Caco-2 (cell line): ENCODE measurements at places on chromosomes 5 and 9.
A peak's percentile ranks its signal among the peaks of the same experiment; 100 is the strongest.

GRCh38 chr9:14958989-14959388, 48.8 kb upstream of the FREM1 start:
- DNase-seq, result no peak

- no peak for DNase-seq
Observed at GRCh38 chr9:99732715-99733114, 89.0 kb upstream of the NR4A3 start.

- no peak for DNase-seq
Observed at GRCh38 chr5:7876867-7877266, 7.9 kb downstream of the MTRR start.

DNA sequence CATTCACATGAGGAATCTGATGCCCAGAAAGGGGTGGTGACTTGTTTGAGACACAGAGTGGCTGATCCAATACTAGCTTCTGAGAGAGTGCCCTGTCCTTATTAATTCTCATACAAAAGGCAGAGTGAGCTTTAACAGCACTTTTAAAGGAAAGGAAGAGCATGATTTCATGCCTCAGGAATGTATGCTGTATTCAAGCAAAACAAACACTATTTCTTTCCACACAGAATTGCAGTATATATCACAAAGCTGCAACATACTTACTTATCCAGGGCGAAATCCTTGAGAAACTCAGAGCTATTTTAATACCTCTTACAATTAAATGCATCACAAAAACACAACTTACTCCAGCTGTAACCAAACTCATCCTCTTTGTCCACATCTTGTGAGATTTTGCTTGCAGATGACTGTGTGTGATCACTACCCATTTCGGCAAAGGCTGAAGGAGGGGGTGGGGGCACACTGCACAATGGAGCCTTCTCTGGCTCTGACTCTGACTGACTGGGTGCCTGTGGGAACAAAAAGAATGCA, 139.8 kb downstream of the MPDZ start:
- no peak for DNase-seq

DNA sequence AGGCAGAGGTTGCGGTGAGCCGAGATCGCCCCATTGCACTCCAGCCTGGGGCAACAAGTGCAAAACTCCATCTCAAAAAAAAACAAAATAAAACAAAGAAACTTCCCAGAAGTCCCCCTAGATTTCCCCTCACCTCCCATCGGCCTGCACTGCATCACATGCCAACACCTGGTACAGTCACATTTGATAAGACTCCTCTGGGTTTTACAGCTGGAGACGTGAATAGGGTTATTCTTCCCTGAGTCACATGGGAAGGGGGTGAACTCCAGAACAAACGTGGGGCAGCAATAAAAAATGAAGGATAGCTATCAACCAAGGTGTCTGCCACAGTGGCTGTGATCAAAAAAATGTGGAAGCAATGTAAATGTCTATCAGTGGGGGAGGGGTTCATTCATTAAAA, 26.0 kb downstream of the SPRY4 start:
- DNase-seq, result no peak

DNA sequence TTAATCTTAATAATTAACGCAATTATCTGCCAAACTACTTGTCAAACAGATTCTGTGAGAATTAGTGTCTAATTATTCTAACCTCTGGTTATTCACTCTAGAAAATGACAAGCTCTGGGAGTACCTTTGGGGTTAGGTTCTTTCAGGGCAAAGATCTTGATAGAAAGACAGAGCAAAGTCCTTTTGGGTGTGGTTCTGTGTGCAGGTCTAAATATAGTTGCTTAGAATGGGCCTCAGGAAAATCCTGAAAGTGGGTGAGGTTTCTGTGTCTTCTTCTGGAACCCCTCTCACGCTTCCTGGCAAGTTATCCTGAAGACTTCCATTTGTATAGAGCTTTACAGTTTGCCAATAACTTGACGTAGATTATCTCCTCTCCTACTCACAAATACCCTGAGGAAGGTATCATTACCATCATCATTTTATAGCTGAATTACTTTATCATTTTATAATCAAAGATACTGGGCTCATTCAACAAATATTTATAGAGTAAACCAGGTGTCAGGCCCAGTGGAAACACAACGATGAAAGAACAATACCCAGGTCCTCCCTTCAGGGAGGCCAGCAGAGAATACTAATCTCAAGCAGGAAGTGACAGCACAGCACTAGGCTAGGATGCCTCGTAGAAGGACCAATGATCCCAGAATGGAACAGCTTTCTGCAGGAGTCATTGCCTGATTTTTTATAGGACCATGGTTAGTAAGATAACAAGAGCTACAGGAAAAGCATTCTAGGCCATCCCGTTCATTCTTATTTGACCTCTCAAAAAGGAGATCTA, 27.6 kb upstream of the LHFPL2 start:
- no peak for DNase-seq

DNA sequence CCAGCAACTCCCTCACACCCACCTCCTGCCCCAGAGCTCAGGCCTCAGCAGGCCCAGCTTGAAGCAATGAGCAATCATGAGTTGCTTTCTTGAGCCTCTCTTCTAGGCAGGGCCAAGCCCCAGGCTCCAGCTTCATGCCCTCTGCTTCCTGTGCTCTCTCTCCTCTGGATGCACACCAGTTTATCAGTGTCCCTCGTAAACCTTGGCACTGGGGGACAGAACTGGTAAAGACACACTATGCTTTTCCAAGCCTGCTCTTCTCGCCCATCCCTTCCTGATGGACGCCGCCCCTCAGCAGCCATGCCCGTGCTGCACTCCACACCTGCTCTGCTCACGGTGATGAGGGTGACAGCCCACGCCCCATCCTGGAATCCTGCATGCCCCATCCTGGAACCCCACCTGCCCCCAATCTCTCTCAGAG, 49.4 kb upstream of the ORM1 start:
- peak; percentile 75 for DNase-seq

DNA sequence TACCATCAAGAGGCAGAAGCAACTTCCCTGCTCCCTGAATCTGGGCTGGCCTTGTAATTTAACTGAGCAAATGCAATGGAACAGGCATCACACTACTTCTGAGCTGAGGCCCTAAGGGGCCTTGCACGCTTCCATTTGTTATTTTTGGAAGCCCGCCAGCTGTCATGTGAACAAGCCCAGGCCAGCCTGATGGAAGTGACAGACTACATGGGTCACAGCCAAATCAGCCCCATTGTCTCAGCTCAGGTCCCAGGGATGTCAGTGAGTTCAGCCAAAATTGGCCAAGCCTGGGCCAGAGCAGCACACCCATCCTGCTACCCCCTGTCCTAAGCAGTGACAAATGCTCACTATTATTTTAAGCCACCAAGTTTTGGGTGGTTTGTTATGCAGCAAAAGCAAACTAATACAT, 72.8 kb downstream of the PRRT1B start:
- no peak for DNase-seq

- no peak for DNase-seq
Observed at GRCh38 chr9:134728021-134728795, 86.6 kb downstream of the COL5A1 start.

GRCh38 chr9:101778332-101778731, 39.9 kb upstream of the GRIN3A start:
- no peak for DNase-seq

DNA sequence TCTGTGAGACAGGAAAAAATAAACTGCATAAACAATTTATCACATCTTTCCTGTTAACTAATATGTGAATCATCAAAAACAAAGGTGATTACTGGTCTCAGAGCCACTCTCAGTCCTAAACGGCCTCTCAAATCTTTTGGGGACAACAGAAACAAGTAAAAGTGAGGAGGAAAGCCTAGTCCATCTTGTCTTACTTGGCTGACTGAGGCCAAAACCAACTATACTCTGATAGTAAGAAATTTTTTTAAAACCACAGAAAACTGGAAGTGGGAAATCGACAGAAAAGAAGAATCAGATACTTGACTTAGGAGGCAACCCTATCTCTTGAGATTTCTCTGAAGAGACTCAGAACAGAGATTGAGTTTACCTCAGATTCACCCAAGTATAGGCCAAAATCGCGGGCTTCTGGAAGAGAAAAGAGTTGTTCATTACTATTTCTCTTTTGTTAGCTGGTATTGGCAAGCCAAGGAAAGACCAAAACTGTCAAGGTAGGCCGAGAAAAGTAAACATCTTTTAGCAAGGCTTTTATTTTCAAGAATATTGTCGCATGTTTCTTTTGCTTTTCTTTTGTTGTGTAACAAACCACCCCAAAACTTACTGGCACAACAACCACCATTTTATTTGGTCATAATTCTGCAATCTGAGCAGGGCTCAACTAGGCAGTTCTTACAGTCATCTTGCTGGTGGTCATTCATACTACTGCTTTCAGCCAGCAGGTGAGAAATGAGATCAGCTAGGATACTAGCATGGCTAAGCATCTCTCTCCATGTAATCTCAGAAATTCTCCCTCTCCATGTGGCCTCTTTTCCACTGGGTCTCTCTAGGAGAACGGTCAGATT, 46.1 kb downstream of the RFX3 start:
- no peak for DNase-seq

DNA sequence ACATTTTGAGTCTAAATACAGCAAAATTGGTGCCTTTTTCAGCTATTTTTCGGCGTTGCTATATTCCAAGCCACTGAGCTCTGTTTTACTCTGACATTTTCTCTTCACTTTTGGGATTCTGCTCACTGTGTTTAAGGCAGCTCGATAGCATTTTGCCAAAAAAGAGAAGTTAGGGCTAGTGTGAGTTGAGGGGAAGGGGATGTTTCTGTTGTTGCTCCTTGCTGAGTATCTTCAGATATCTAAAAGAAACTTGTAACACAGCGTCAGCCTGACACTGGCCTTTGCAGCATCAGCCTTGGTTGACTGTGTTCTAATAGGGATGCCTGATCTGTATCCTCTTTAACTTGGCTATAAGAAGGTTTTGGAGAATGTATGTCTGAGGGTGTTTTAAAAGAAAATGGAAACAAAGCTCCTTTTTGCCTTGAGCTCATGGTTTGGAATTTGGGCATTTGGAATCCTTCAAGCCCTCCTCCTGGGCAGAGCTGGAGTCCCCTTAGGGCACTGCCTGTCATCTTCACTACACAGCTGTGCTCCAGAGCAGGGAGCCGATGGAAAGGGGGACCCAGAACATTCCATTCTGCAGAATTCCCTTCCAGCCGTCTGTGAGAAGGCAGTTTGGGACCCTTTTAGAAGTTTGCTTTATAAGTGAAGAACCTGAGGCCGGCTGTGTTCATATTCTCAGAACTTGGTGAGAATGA, 63.0 kb downstream of the EXOSC2 start:
- DNase-seq, result no peak

GRCh38 chr5:134508521-134509195, 16.8 kb upstream of the JADE2 start:
- no peak for DNase-seq

DNA sequence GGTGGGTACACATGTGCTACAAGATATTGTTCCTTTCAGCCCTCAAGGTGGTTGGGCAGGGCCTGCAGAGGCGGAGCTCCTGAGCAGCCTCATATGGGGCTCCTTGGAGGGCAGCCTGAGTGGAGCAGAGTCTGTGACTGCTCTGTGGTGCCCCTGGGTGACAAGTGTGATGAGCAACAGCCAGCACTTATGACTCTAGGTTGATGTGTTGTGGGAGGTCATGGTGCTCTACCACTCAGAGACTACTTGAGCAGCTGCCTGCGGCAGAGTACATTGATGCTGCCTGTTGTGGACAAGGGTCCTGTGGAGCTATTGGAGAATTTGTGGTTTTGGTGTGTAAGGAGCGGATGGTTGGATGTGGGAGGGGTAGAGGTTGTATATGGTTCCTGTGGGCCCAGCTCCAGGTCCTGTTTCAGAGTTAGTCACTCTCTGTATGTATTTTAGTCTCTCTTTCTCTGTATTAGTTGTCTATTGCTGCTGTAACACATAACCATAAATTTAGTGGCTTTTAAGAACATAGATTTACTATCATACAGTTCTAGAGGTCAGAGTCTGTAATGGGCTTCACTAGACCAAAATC, 141.3 kb downstream of the SREK1 start:
- no peak for DNase-seq

GRCh38 chr5:37859805-37860204, 20.0 kb upstream of the GDNF start:
- DNase-seq, result no peak

DNA sequence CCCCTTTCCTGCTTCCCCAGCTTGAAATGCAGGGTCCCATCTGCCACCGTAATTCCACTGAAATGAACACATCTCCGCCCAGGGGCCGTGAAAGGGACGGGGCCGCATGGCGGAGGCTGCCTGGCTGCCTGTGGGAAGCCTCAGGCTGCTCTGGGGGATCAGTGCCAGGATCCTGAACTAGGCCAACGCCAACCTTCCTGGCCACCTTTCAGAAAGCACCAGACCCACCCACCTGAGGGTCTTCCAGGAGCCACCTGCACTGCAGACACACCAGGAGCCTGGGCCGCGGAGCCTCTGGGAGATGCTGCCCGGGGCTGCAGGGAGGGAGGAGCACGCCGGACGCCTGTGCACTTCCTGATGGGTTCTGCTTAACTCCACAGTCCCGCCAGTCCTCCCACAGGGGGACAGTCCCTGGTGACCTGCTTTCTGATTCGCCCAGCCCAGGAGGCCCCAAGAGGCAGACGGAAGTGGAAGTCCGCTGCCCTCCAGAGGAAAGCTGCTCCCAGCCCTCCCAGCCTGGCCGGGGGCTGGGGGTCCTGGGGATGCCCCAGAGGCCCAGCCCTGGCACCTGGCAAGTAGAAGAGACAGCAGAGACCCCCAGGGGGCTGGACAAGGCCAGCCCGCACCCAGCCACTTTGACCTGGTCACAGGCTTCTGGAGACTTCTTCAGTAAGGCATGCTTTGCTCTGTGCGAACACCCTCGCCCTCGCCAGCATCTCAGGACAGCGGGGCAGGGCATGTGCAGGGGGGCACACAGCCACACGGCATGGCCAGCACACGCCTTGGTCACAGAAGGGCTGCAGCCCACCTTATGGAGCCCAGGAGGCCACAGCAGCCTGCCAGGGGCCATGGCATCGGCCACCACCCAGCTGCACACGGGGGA, at the start of gene CARD9:
TSS of gene CARD9 (minus strand) at position 370 of the 883 bp plus-strand sequence. CDS start 1,591 bp downstream, outside the sequence.
- DNase-seq, result no peak

GRCh38 chr9:131728546-131728910, 11.3 kb downstream of the RAPGEF1 start:
- DNase-seq, result no peak

GRCh38 chr5:12330381-12330780, 426.1 kb upstream of the CTNND2 start:
- no peak for DNase-seq

GRCh38 chr5:153460421-153460820, 30.0 kb upstream of the GRIA1 start:
- no peak for DNase-seq

DNA sequence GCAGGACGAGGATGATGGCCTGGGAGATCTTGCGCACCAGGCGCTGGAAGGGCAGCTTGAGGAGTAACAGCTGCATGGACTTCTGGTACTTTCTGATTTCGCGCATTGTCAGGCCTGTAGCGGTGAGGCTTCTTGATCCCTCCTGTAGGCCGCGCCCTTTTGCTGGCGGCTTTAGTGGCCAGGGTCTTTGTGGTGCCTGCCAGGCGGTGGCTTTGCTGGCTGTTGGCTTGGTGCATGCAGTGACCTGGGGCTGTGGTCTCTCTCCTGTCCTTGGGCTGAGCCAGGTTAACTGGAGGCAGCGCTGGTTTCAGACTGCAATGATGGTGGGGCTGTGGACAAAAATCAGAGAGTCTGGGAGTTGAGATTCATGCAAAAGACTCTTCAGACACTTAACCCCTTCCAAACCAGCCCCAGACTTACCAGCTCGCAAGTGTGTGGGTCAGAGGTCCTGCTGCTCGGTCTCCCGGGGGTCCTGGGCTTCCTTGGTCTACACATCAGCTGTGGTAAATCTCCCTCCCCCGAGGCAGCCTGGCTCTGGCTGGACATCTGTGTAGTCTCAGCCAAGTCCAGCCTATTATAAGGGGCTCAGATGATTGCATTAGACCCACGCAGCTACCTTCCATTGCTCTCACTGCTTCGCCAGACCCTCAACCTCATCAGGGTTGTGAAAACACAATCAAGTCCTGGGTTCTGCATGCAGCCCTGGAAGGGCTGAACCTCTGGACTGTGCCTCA, 4.8 kb downstream of the TAF11L12 start:
- DNase-seq, result no peak

GRCh38 chr9:92968081-92968480, 20.8 kb downstream of the FGD3 start:
- no peak for DNase-seq
